ENCODE measurements at places on chromosomes 11 and 22.

- DNase-seq: no peak
Measured at GRCh38 chr11:126731576-126732142, 268.9 kb downstream of the KIRREL3 start.

GRCh38 chr11:69810289-69811118, 8.7 kb downstream of the FGF3 start:
- DNase-seq: no peak

- no peak for DNase-seq
Measured at GRCh38 chr11:114307524-114308203, 11.5 kb downstream of the NNMT start.

DNA sequence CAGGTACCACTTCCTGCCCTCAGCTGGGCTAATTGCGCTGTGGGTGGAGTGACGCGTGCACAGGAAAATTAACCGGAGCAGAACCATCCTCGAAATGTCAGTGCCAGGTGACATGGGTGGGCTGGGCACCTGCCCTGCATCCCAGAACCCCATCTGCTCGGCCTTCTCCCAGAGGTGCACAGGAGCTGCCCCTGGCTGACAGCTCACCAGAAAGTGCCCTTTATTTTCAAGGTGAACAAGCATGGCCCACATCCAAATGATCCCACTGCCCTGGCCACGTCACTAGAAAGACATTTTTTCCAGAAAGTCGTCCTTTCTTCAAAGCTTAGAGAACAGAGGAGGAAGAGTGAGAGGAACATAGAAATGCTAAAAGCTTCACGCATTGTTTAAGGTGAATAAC, 4.1 kb upstream of the ELFN2 start:
- DNase-seq: no peak

- DNase-seq: no peak
Measured at GRCh38 chr11:125873881-125874555, 13.4 kb upstream of the HYLS1 start.

- DNase-seq: no peak
Measured at GRCh38 chr11:123773026-123773425, 18.7 kb upstream of the OR6X1 start.

DNA sequence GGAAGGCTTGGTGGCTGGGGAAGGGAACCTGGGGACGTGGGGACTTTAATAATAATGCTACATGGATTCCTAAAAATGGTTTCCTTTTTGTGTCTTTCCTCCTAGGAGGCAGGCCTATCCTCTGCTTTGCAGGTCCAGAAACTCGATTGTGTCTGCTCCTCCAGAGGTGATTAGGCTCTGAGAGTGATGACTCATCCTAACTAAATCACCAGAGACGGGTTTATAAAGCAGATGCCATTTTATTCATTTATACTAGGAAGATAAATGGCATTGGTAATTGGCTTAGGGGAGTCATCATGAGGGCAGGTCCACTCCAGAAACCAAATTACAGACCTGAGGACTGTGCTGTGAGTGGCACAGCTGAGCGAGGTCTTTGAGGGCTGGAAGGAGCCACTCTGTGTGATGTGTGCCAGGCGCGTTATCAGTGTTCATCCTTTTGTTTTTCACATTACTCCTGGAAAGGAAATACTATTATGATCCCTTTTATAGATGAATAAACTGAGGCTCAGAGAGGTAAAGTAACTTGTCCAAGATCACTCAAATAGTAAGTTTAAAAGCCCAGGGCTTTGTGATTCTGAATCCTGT, 7.1 kb downstream of the NLRX1 start:
- no peak for DNase-seq

GRCh38 chr11:127149410-127149809, 148.8 kb upstream of the KIRREL3 start:
- DNase-seq: no peak

DNA sequence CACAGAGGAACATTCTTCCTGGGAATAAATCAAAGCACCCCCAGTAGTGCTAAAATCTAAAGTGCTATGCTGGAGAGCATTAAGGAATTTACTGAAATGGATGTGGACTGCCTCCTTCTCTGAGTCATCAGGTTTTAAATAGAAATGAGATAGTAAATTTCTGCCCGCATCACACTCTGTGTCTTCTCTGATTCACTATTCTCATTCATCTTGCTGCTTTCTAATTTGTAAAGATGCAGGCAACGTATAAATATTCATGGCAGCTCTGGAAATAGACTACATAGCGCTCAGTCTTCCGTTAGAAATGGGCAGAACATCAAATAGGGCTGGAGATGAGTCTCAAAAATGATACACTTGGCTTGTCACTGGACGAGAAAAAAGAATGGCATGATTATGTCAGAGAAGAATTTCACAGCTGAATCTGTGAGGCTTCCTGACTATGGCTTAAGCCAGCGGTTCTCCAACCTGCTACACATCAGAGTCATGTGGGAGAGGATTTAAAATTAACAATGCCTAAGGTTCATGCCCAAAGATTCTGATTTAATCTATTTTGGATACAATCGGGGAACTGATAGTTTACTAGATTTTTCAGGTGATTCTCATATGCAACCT, 178.2 kb downstream of the LRRC4C start:
- DNase-seq: peak; percentile 30

DNA sequence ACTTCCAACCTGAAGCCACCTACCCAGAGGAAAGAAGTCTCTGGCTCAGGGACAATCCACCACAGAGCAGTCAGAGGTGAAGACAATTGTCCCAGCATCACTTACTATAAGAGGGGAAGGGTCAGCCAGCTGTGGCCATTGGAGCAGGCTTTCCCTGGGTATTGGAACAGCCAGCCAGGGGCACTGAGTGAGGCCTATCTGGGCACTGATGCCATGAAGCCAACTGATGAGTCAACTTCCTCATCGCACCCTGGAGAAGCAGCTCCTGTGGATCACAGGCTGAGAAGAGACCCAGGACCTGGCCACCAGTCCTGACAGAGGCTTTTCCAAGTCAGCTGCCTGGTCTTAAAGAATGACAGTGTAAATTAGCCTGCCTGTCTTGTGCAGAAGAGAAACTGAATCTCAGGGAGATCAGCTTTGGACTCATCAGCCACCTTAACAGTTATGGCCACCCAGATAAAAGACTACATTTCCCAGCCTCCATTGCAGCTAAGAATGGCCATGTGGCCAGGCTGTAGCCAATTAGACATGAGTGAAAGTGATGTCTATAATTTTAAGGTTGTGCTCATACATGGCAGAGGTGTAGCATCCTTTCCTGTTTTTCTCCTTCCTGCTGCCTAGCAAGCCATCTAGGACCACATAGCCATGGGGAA, 19.0 kb downstream of the CHST1 start:
- DNase-seq: no peak

- DNase-seq: no peak
Measured at GRCh38 chr11:75498556-75499255, 27.0 kb downstream of the GDPD5 start.

- DNase-seq: no peak
Measured at GRCh38 chr22:33829546-33830280, 90.6 kb downstream of the LARGE1 start.

DNA sequence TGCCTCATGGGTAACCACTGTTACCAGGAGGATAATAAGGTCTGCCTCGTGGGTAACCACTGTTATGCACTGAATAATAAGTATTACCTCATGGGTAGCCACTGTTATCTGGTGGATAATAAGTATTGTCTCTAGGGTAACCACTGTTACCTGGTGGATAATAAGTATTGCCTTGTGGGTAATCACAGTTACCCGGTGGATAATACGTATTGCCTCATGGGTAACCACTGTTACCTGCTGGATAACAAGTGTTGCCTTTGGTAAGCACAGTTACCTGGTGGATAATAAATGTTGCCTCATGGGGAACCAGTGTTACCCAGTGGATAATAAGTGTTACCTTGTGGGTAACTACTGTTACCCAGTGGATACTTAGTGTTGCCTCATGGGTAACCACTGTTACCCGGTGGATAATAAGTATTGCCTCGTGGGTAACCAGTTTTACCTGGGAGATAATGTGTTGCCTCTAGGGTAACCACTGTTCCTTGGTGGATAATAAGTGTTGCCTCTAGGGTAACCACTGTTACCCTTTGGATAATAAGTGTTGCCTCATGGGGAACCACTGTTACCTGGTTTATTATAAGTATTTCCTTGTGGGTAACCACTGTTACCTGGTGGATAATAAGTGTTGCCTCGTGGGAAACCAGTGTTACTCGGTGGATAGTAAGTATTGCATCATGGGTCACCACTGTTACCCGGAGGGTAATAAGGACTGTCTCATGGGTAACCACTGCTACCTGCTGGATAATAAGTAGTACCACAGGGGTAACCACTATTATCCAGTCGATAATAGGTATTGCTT, 10.6 kb upstream of the NXPE4 start:
- no peak for DNase-seq

DNA sequence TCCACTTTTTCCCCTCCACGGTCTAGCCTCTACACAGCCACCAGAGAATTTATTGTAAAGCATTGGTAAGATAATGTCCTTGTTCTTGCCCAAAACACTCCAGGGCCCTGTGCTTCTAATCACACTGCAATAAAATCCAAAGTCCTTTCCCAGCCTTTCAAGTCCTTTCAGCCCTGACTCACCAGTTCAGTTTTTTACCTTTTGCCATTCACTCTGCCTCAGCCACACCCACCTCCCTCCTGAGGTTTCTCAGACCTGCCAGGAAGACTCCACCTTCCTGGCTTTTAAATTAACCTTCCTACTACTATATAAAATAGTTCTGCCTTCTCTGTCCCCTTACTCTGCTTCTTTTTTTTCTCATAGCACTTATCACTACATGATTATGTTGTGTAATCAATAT, 91.0 kb upstream of the ARHGAP32 start:
- no peak for DNase-seq

DNA sequence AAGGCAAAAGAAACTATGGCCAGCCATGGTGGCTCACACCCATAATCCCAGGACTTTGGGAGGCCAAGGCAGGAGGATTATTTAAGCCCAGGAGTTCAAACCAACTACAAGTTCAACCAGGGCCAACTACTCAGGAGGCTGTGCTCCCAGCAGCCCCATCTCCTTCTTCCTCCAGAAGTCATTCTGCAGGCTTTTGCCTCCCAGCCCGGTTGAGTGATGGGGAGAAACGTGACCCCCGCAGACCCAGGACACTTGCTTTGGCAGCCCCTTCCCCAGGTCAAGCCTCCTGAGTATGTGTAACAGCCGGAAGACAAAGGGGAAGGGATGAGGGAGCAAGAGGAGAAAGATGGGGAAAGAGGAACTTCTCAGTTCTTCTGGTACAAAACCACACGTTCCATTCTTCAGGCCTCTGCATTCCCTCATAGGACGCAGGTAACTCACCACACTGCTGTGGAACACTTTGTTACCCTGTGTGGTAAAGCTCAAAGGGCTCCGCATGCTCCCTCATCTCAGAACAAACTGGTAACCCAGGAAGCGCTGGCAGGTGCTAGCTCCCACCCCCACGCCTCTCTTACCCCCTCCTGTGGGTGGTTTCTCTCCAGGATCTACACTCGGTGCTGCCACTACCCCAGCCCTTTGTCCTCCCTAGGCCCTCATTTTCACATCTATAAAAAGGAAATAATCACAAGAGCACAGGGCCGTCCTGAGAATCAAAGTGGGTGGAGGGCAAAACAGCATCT, 4.0 kb downstream of the SULT4A1 start:
- no peak for DNase-seq

- DNase-seq: no peak
Measured at GRCh38 chr11:66287889-66288670, 863 bp downstream of the YIF1A start.

DNA sequence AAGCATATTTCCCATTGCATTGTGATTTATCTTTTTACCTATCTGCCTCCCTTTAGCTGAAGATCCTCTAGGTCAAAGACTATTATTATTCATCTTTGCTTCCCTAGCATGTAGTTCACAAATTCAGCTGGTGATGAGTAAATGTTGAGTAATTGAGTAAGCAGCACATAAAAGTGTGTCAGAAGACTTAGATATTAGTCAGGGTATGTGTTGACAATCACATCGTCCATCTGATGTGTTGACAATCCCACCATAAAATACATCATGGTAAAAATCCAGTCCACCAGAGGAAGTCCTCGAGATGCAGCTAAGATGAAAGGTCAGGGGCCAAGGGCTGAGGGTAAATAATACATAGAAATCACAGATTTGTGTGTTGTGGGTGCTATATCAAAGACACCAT, 22.9 kb upstream of the ABTB2 start:
- no peak for DNase-seq

- DNase-seq: no peak
Measured at GRCh38 chr11:11980200-11980599, 28.2 kb downstream of the DKK3 start.

- DNase-seq: peak; percentile 100
Measured at GRCh38 chr11:26947379-26947844, 46.5 kb upstream of the FIBIN start.

DNA sequence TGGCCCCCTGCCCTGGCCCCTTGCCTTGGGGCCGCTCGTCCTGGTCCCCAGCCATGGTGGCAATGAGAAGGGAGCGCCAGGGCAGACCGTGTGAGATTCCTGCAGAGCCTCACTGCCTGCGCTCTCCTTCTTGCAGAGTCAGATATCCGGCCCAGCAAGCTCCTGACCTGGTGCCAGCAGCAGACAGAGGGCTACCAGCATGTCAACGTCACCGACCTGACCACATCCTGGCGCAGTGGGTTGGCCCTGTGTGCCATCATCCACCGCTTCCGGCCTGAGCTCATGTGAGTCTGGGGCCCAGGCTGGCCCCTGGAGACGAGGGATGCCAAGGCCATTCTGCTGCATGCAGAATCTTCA, 114.1 kb downstream of the MICAL2 start:
- no peak for DNase-seq

DNA sequence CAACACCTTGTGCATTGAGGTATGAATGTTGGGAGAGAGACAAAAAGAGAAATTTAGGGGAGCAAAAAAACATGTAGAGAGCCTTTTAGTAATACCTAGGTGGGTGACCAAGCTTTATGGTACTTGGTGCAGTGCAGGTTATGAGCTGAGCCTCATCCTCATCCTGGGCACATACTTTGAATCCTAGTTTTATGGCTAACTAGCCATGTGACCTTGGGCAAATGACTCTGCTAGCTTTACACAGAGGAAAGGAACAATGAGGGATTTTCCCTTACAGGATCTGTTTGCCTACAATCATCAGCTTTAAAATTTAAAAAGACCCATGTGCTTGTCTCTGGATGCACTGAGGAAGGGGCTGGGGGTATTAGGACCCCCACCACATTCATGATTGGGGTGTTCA, 187.8 kb upstream of the ISX start:
- no peak for DNase-seq

Data from non-pigmented ciliary epithelial cell (primary cell).